Activated CD4-positive, alpha-beta T cell treated with anti-CD3 and anti-CD28 coated beads, Interleukin-2, amount 10 ng/mL, durations not matched to agents 24 days and 14 days (primary cell): ENCODE measurements at places on chromosomes 6 and 20. TPM values are rescaled to one million over a fixed set of nuclear protein-coding genes. Genes with fewer than 3 reads are reported as not detected.

Gene TNF
- total RNA-seq = 294 and 303 TPM in 2 replicates

Gene EFCAB8
- 0.33 and 0.54 TPM in 2 replicates for total RNA-seq

Gene IL17A
- not detected in 2 replicates for total RNA-seq

Gene NOL4L
- total RNA-seq = 13.0 and 18.0 TPM in 2 replicates

Gene GSTA3
- not detected in 2 replicates for total RNA-seq

Gene CST4
- not detected in 2 replicates for total RNA-seq

Gene TLDC2
- total RNA-seq = not detected in 2 replicates

Gene CALHM4
- not detected in 2 replicates for total RNA-seq

Gene JARID2
- total RNA-seq = 48.7 and 49.5 TPM in 2 replicates

Gene PCK1
- total RNA-seq = not detected in 2 replicates

Gene C4A
- total RNA-seq = 2.7 and 3.3 TPM in 2 replicates

Gene RAET1L
- total RNA-seq = not detected in 2 replicates

Gene PDE10A
- total RNA-seq = not detected in 2 replicates

Gene FLRT3
- total RNA-seq = not detected in 2 replicates

Gene PGC
- not detected in 2 replicates for total RNA-seq

Gene HAO1
- not detected in 2 replicates for total RNA-seq
